ENCODE measurements at places on chromosomes 4 and X.

DNA sequence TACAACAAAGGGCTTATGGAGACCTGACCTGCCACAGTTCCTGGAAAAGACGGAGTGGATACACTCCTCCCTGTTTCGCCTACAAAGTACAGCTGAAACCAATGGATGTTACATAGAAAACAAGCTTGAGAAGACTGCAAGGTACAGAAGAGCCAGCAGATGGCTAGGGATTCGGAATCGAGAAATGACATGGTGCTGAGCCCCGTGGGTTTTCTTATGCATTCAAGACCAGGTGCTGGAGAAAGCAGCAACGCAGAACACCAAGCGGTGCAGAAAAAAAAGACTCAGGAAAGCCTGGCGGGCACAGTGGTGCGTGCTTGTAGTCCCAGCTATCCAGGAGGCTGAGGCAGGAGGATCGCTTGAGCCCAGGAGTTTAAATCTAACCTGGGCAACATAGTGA is 13.8 kb downstream of the TIMM17B start:
- no peak for DNase-seq

DNA sequence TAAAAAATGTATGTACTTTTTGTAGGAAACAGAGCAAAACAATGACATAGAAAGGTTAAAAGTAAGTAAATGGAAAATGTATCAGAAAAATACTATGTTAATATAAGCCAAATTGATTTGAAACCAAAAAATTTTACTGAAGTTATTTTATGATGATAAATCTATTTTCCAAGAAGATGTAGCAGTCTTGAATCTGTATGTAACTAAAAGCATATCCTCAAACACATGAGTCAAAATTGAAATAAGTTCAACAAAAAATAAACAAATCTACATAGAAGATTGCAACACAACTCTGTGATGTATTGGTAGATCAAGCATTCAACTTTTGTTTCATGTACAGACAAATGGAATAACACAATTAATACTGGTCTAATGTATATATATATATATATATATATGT is 450.0 kb downstream of the SPRY1 start:
- no peak for DNase-seq

GRCh38 chr4:77220828-77221613 is 64.0 kb downstream of the CCNG2 start:
- DNase-seq: no peak

- no peak for DNase-seq
Measured at GRCh38 chr4:7167706-7168105, 24.6 kb upstream of the SORCS2 start.

- DNase-seq: no peak
Measured at GRCh38 chr4:68359508-68359907, 9.6 kb upstream of the YTHDC1 start.

- DNase-seq: no peak
Measured at GRCh38 chrX:115324194-115324593, 34.7 kb downstream of the LUZP4 start.

- no peak for DNase-seq
Measured at GRCh38 chr4:138852681-138853080, 162.9 kb upstream of the NOCT start.

- no peak for DNase-seq
Measured at GRCh38 chr4:151198748-151199147, 78.2 kb upstream of the PRSS48 start.

DNA sequence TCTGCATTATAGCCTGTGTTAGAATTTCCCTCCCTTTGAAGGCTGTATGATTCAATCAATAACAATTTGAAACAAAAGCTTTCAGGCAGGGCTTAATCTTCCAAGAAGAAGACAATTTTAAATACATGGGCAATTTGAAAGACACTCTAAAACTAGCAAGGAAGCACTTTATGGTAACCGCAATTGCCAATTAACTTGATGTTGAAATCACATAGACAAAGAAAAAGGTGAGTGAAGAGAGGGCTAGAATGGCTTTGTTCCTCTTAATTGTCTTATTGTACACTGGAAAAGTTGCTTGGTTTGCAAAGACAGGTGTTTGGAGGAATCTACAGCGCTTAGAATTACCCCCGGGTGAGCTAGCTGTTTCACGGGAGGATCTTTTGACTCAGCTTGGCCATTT is 74.4 kb upstream of the PRKX start:
- DNase-seq: no peak

- no peak for DNase-seq
Measured at GRCh38 chr4:85187106-85187505, 220.6 kb upstream of the WDFY3 start.

GRCh38 chrX:38311743-38312142 is 15.6 kb downstream of the RPGR start:
- DNase-seq: no peak

DNA sequence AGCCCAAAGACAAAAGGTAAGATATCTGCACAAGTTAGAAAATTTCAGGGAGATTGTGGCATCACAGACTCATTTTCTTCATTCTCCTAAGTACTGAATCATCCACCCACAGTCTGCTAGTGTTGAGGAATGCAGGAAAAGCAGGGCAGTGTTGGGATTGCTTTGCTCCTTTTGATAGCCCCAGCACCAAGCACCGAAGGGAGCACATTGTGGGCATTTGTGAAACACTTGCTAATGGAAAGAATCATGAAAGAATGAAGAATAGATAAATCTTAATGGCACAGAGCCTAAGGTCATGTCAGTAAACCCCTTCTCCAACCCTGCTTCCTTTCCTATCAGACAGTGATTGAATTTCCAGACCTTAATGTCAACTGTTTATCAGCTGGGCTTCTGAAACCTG is 103.1 kb upstream of the GPRIN3 start:
- DNase-seq: no peak

GRCh38 chr4:122604146-122604545 is 16.7 kb downstream of the IL21 start:
- DNase-seq: no peak

GRCh38 chr4:75781305-75781704 is 56.9 kb downstream of the USO1 start:
- no peak for DNase-seq

DNA sequence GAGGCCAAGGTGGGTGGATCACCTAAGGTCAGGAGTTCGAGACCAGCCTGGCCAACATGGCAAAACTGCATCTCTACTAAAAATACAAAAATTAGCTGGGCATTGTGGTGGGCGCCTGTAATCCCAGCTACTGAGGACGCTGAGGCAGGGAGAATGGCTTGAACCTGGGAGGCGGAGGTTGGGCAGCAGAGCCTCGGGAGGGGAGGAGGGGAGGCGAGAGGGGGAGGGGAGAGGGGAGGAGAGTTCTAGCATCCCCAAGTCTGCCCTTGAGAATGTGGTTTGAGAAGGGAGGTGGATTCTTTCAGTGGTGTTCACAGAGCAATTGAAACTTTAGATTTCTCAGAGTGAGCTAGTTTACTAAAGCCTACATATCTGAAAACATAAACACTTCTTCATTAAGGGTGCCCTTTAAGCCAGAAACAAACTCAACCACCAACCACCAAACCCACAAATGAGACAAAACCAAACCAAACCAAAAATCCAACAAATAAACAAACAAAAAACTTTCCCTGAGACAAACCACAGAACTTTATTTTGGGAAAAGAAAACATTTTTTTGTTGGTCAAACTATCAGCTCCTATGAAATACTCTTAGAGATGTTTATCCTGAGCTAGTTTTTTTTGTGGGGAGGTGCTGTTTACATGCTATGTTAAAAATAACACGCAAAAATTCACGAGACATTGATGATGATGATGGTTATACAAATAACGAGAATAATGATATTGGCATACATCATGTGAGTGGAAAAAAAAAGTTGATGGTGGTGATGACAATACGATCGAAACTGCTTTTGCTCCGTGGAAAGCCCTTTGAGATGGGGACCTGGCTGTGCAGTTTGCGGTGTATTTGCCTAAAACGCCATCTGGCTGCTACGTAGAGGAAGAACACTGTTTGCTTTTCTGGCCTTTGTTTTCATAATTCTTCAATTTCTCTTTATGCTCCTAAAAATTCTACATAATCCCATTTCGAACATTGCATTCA is 98.2 kb upstream of the PRKX start:
- DNase-seq: peak; percentile 65

DNA sequence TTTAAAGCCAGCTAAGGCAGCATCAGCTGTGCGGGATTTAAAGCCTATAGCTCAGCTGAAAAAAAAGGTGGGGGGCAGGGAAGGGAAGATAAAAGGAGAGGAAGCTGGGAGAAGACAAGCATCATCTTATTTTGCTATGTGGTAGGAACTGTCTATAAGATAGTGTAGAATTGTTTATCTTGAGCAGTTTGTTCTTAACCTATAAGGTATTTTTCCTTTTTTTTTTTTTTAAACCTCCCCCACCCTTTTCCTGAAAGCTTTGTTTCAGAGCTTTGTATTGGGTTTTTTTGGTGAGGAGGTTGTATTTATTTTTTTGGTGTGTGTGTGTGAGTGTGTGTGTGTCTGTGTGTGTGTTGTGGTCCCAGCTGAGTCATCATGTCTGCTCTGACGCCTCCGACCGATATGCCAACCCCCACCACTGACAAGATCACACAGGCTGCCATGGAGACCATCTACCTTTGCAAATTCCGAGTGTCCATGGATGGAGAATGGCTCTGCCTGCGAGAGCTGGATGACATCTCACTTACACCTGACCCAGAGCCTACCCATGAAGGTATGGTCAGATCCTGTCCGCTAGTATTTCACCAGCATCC is 531 bp downstream of the RUFY3 start:
- DNase-seq: peak; percentile 48

- peak; percentile 1 for DNase-seq
Measured at GRCh38 chrX:134459683-134460004, 321 bp upstream of the HPRT1 start.

- no peak for DNase-seq
Measured at GRCh38 chrX:72023071-72023470, 108.6 kb downstream of the RTL5 start.

DNA sequence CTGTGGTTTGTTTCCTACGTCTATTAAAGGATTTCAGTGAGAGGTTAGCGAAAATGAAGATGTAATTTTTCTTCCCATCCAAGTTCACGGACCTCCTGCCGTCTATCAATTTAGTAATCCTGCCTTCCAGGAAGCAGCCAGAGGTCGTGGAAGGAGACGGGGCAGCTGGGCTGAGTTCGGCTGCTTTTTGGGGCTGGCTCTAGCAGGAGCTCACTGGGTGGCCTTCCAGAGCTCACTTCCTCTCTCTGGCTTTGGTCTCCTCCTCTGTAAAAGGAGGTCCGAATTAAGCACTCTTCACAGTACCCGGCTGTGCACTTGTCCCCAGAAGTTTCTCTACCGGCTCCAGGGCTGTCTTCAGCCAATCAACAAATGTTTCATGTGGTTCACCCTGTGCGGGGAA is 295.4 kb downstream of the BCOR start:
- DNase-seq: no peak

DNA sequence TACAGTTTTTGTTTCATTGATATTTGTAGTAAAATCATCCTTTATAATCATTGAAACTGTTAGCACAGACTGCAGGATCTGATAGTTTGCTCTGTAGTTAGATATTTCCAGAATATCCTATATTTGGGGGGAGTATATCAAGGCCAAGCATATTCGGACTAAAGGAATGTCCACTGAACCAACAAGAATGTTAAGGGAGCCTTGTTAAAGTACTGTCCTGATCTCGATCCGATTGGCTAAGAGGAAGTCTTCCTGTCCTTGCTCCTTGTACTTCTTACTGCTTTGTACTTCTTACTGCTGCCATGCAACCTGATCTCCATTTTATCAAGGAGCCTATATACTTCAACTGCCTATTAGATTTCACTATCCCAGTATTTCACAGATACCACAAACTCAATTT is 449.3 kb downstream of the RPA4 start:
- DNase-seq: no peak

DNA sequence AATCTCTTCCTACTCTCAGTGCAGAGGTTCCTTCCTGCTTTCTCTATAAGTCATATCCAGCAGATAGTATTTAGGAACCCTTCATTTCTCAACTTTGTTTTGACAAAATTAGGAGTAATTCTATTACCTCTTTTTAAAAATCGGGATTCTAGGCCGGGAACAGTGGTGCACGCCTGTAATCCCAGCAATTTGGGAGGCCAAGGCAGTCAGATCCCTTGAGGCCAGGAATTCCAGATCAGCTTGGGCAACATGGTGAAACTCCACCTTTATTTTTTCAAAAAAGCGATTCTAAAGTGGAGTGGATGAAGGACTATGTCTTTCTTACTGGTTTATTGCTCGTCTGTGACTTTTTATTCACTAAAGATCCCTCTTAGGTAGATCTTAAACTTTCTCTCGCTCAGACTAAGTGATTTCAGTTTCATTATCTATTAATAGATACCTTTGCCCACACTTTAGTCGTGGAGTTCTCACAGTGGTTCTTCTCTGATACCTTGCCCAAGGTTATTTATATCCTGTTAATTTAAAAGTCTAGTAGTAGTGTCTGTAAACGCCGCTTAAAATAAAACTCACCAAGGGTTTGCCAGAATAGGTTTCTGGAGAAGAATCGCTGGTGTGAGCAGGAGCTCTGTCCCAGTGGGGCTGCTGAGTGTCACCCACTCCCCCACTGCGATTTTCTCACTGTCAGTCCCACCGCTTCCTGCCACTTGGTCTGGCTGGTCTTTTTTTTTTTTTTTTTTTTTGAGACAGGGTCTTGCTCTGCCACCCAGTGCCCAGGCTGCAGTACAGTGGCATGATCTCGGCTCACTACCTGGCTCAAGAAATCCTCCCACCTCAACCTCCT is 27.0 kb upstream of the TMEM131L start:
- peak; percentile 66 for DNase-seq

DNA sequence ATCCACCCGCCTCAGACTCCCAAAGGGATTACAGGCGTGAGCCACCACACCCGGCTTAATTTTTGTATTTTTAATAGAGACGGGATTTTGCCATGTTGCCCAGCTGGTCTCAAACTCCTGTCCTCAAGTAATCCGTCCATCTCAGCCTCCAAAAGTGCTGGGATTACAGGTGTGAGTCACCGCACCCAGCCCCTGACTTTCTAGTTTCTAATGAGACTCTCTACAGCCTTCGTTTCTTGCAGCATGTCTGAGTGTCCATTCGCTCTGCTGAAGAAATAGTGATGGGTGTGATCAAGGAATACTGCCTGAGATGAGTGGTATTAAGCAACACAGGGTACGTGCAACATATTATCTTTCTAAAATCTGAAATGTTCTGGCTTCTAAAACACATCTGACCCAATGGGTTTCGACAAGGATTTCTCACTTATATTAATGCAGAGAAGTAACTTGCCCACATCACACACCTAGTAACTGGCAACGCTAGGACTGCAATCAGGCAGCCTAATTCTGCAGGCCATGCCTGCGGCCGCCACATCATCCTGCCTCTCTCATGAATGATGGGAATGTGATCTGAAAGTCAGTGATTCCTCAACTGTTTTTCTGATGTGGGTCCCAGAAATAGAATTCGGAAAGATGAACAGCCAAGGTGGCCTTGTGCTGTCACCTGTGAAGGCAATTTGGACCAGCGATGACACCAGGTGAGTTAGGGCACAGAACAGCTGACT is 74.3 kb downstream of the RBM47 start:
- DNase-seq: no peak

GRCh38 chrX:39427492-39427891 is 626.2 kb downstream of the MID1IP1 start:
- DNase-seq: no peak

DNA sequence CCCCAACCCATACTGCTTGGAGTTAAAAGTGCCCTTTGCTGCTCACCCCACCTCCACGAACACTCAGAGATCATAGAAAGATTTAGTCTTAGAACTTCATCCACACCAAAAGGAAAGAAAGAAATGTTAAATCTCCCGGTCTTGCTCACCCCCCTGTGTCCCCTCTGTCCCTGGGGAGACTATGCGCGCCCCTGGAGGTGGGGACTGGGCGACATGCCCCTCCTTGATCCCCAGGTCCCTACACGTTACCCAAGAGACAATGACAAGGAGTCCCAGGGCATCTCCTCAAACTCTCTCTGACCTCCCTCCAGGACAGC is 620 bp downstream of the ITM2A start:
- no peak for DNase-seq

GRCh38 chrX:103175944-103176753 is 38.8 kb upstream of the BEX4 start:
- peak; percentile 45 for DNase-seq
